Liver (tissue), 10 donors: ENCODE measurements at places on chromosomes 12 and 14.

DNA sequence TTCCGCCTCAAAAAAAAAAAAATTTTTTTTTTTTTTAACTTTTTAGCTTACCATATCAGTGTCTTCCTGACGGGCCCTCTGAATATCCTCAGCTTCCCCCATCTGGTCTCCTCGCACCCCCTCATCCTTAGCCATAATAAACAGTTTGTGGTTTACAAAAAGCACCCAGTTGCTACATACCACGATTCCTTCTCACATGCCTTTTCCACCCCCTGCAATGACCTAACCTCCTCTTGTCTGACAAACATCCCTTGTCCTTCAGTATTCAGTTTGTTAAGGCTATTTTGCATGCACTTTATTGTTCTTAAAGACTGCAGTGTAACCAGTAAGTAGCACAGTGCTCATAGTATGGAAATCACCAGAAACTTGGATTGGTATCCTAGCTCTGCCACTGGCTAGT is 88.5 kb downstream of the PPM1H start:
- DNase-seq, result no peak

DNA sequence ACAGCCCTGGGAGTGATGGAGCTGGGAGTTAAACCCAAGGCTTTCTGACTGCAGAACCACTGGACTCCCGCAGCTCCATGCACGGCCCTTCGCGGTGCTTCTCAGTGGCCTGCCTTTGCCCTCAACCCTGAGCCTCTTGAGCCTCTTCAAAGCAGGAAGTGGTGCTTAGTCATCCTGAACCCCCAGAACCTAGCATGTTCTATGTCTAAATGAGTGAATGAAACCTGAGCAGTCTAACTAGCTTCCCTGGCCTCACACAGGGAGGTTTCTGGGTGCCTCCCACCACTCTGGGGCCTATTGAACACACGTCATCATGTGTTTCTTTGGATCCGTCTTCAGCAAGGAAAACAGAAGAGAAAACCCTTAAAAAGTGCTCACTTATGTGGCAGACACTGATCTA is 117.9 kb upstream of the SFSWAP start:
- DNase-seq, result no peak

DNA sequence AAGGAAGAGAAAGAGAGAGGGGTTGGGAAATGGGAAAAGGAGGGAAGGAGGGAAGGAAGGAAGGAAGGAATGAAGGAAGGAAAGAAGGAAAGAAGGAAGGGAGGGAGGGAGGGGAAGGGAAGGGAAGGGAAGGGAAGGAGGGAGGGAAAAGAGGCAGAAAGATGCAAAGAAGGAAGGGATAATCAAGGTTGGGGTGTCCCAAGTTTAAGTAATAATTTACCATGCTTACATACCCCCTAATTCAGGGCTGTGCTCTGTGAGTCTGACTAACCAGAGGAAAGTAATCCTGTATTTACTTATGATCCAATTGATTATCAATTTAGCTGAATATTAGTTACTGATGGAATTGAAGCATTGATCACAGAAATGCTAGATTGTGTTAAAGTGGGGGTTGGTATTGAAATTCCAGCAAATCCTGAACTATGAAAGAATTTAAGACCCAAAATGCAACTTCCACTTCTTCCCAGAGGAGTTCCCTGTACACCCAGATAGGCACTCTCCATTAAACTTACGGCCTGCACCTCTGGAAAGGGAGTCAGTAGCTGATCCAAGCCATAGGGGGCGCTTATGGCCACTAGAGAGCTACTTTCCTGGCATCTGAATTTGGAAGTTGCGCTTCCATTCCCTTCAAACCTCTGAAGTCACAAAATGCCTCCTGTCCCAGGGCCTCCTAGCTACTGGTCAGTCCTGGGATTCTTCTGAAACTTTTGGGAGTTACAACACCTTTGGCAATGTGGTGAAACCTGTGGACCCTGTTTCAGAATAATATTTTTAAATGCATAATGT is 162.7 kb upstream of the PWP1 start:
- no peak for DNase-seq

DNA sequence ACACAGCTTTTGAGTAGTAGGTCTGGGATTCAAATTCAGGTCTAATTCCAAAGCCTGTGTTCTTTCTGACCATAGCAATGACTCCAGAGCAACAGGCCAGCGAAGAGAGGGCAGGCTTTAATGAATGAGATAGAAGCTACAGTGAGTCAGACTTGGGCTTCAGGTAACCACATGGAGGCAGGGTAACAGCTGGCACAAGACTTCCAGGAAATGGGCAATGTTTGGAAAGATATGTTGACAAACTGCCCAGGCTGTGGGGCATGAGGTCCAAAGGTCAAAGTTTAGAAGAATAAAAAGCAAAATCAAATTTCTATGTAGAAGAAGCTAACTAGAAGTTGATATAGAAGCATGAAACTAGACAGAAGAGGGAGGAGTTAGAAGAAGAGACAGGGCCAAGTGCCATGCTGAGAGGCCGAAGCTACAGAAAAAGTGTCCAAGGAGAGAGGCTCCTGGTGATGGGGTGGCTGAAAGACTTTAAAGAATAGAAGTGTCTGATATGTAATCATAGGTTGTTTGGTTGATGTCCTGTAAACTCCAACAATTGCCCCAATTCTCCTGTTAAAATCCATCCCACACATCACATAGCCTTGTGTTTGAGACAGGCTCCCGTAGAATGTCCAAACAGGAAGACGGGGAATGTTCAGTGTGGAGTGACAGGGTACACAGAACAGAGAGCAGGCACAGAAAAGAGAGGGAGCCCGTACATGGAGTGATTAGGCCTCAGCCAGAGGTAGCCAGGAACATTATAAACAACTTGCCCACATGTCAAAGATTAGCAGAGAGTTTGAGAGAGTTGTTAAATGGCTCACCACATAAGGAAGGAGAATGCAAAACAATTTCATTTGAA is 384.7 kb downstream of the CCDC91 start:
- no peak for DNase-seq

GRCh38 chr12:44654646-44655639 is 221.2 kb downstream of the NELL2 start:
- no peak for DNase-seq

DNA sequence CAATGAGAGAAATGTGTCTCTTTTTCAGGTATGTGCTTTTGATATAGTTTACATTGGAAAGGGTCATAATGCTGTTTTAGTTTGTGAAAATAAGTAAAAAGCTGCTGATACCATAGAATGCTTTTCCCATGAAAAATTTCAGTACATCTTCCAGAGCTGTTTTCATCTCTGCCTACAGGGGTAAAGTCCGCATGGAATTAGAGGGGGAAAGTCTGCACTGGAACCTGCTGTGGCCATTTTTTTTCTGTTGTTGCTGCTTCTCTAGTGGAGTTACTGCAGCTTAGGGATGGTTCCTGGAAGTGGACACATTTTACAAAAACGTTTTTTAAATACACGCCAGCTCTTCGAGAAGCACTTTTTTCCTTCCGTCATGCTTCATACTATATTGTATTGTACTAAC is 81.3 kb downstream of the VEZT start:
- no peak for DNase-seq

GRCh38 chr14:31261523-31261858 is 53.9 kb upstream of the HECTD1 start:
- no peak for DNase-seq

DNA sequence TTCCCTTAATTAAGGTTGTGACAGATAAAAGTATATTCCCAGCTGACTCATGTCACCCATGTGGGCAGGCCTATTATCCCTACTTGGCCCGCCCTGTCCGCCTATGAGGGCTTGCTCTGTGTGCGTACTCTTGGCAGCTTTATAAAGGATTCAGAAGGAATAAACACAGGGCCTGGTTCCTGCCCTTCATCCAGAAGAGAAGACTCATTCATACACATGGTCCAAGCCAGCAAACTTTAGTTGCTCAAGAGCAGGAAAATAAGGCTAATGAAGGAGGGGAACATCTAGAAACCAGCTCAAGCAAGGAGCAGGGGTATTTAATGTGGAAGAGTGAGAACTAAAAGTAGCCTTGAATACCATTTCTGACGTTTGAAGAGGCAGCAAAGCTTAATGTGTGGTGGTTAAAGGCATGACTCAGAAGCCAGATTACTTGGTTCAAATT is 141.9 kb downstream of the CRADD start:
- DNase-seq, result no peak

GRCh38 chr14:39113685-39114072 is 444 bp upstream of the GEMIN2 start:
- DNase-seq, result no peak

- no peak for DNase-seq
These were observed 35.0 kb upstream of the MANSC4 start for GRCh38 chr12:27814851-27815591.

- no peak for DNase-seq
These were observed 77.2 kb downstream of the PTPRR start for GRCh38 chr12:70843363-70843762.

DNA sequence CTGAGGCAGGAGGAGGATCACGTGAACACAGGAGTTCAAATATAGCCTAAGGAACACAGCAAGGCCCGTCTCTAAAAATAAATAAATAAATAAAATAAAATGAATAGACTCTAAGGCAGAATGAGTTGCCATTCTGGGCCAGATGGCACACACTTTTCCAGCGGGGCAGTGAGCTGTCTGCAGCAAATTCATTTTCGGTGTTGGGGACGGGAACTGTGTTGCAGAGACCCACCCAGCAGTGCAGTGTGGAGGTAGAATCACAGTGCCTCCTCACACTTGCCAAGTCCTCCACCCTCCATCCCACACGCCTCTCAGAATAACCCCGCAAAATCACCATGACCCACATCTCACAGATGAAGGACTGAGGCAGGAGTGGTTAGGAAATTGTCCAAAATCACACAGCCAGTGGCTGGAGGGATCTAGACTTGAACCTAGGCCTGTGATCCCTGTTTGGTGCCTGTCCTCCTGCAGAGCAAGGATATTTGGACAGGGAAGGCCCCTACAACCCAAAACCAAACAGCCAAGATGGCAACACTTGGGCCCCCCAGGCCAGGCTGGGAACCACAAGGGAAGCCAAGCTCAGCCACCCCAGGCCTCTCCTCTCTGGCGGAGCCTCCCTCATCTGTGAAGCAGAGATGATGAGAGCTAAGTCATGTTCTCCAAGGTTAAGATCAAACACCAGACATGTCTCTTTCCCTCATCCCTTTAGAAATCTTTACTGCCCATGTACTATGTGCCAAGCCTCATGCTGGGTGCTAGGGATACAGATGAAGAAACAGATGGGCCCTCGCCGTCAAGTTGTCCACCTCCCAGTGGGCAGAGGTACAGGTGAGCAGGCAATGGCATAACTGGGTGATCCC is 152.7 kb downstream of the DPF3 start:
- peak; percentile 31 for DNase-seq

DNA sequence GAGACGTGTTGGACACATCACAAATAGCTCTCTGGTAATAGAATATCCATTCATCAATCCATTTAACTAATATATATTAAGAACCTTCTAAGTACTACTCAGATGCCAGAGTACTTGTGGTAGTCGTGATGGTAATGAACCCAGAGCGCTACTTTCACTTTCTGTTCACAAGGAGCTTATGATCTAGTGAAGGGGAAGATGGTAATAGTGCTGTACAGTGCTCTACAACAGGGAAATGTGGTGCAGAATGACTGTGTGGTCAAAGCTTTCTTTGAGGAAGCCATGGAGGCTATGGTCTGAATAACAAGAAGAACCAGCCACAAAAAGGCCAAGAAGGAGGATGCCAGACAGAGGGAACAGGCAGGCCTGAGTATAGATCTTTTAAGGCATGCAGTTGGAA is 212.0 kb downstream of the PTPRO start:
- no peak for DNase-seq

DNA sequence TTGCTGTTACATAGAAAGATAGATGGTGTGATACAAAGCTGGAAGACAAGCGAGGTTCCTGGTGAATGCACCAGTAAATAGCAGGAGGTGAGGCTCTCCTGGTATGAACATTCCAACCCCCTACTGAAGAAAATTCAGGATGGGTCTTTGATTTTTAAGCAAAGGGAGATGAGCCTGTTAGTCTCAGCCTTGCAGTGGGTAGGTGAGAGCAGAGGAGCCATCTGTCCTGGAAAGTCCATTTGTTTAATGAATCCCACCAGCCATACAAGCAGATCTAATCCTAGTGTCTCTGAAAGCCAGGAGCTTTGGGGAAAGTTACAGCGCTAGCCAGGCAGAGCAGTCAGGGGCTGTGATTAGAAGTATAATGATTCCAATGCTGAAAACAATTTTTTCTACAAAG is 234.8 kb upstream of the FOXN3 start:
- DNase-seq, result no peak

DNA sequence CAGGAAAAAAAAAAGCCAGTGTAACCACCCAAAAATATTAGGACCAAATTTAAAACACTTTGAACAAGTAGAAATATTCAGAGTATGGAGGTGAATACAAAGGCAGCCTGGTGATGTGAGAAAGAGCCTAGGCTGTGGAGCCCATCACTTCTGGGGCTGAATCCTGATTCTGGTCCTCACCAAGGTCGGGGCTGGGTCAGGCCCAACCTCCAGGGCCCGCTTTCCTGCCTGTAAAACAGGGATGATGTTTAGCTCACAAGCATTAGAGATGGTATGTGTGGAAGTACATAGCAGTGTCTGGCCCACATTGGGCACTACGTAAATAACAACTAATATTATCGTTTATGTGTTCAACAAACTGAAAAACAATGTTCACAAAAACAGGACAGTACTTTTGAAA is 7.8 kb upstream of the CAMKK2 start:
- DNase-seq, result no peak

- no peak for DNase-seq
These were observed 77.7 kb upstream of the KCNJ8 start for GRCh38 chr12:21852251-21852650.

DNA sequence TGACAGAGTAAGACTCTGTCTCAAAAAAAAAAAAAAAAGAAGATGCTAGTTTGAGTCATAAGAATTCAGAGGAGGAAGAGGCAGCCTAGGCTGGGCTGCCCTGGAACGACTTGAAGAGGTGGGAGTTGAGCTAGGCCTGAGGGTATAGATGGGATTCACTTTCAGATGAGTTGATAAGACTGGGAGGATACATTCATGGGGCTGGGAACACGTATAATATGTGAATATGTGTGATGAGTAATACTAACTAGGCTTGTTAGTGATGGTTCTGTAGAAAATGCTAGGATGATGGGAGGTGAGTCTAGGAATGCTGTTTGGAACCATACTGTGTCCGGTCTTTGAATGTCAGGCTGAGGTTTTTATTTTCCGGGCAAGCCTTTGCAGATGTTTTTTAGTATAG is 9.0 kb downstream of the PLEKHA5 start:
- DNase-seq, result no peak

DNA sequence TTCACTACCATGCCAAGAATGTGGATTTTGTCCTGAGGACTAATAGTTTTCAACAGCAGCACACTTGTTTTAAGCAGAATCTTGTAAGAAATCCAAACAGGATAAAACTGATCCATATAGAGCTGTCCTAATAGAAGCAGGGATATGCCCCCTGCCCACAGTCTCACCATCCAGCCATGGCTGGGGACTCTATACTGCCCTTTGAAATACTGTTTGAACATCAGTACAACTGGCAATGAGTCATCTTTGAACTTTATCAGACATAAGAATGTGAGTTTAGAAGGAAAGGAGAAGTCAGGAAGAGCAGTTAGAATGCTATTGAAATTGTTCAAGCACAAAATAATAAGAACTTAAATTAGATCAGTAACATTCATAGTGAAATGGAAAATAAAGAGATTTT is 3.8 kb upstream of the C12orf42 start:
- DNase-seq, result no peak
